ENCODE measurements at places on chromosomes 12 and 14. TPM values are rescaled to one million over a fixed set of nuclear protein-coding genes. Genes with fewer than 3 reads are reported as not detected.

The CHGA gene
- total RNA-seq, result 51.6 TPM

The GALNT9 gene
- total RNA-seq, result 7.2 TPM

The CRIP1 gene
- total RNA-seq, result 1.6 TPM

The GPR135 gene
- 19.1 TPM for total RNA-seq

The ITGB7 gene
- not detected for total RNA-seq

The PEBP1 gene
- 212 TPM for total RNA-seq

The DDX23 gene
- total RNA-seq, result 94.2 TPM

The MAP3K9 gene
- 26.3 TPM for total RNA-seq

The AACS gene
- total RNA-seq, result 51.0 TPM

The CCDC198 gene
- not detected for total RNA-seq

The FAM186B gene
- not detected for total RNA-seq

The MSRB3 gene
- 3.4 TPM for total RNA-seq

Data from parietal lobe (tissue), 2 donors.